CD4-positive, alpha-beta memory T cell (primary cell): ENCODE measurements at places on chromosomes 3 and 15.

- no peak for DNase-seq
Measured at GRCh38 chr3:42983927-42984326, 4.8 kb downstream of the GASK1A start.

- peak; percentile 37 for DNase-seq
Measured at GRCh38 chr3:9901967-9902366, 681 bp upstream of the IL17RE start.

DNA sequence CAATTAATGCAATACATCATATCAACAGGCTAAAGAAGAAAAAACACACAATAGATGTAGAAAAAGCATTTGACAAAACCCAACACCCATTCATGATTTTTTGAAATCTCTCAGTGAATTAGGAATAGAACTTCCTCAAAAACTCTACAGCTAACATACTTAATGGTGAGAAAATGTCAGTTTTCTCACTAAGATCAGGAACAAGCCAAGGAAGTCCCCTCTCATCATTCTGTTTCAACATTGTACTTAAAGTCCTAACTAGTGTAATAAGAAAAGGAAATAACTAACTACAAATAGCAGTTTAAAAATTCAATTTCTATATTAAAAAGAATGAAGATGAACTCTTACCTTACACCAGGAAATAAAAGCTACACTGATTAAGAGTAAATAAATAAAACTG, 77.8 kb downstream of the DCLK3 start:
- DNase-seq: no peak

DNA sequence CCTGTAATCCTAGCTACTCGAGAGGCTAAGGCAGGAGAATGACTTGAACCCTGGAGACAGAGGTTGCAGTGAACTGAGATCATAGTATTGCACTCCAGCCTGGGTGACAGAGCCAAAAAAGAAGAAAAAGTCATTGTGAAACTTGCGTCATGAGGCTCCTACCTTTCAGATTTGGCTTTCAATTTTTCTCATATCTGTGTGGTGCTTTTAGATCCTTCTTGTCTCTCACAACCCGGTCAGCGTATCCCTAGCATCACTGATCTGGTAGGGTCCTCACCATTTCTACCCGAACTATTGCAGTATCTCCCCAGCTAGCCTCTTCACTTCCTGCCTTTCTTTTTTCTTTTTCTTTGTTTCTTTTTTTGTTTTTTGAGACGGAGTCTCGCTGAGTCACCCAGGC, 21.6 kb upstream of the GCNT3 start:
- DNase-seq: no peak

DNA sequence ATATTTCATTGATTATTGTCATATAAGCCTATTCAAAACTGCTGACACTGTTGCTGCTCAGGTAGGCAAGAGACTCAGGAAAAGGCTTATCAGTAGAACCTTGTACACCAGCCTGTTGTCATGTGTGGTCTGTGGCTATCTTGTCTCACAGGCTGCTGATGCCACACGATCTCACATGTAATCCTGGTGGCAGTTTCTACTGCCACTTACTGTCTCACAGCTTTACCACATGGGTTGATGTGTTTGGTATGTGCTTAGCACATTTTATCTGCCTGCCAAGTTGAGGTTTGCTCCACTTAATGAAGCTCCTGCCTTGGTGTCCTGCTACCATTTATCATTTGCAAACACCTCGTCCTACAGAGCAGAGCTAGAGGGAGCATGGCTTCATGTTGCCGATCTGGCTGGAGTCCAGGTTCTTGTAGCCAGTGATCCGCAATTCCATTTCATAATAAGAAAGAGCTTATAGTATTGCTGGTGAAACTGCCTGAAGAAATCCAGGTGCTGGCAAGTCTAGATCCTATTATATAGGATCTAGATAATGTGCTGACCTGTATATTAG, 637.9 kb downstream of the NLGN1 start:
- no peak for DNase-seq

DNA sequence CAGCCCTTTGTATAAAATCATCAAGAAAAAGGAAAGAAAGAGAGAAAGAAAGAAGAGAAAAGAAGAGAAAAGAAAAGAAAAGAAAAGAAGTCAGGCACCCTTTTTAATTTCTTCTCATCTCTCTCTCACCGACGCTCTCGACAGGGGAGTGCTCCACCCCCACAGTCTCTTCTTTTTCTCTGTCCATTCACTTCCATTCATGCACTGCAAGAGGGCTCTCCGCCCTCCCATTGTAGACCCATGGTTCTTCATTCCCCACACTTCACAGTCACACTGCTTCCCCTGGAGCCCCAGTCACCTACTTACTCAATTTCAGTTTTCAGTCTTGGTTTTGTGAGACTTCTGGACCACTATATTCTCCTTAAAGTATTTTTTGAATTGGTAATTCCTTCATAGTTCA, 254.7 kb downstream of the SOX2 start:
- no peak for DNase-seq

DNA sequence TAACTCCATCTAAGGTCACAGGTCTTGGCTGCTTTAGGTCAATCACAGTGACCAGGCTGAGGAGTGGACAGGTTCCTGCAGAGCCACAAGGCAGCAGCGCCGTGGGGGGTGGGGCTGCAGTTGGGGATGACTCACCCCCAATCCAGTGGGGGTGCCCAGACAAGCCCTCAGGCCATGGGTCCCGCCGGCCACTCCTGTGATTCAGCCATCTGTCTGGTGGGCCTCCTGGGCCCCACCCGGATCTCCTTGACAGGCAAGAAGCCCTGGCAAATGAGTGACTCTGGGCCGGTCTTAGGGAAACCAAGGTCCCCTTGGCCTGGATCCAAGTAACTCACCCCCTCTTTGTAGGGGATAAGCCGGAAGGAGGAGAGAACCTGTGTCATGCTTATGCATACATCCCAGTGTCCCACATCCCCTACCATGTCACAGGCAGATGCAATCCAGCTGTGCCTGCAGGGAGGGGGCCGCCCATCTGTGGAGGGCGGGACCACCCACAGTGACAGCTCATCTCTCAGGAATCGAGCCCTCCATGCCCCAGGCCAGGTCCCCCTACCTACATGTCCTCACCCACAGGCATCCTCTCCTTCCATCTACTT, 495 bp upstream of the COL7A1 start:
- no peak for DNase-seq

GRCh38 chr15:78921940-78922339, 22.9 kb downstream of the CTSH start:
- DNase-seq: no peak

- no peak for DNase-seq
Measured at GRCh38 chr3:182668541-182668940, 124.8 kb upstream of the ATP11B start.

DNA sequence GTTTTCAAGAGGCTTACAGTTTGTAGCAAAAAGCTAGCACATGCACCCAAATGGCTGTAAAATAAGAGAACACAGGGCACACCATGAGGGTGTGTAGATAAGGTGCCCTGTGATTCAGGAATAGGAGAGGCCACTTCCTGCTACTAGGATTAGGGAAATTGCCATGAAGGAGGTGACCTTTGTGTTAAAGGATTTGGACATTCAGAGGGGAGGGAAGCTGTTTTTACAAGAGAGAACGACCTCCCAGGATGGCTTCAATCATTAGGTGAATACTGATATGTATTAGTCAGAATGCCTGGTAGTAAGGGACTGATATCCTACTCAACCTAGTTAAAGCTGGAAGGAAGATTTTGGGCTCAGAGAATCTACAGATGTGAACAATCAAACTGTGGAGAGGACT, 35.7 kb upstream of the ABHD17C start:
- no peak for DNase-seq

- peak; percentile 71 for DNase-seq
Measured at GRCh38 chr3:71069797-71070196, 513.7 kb downstream of the FOXP1 start.

DNA sequence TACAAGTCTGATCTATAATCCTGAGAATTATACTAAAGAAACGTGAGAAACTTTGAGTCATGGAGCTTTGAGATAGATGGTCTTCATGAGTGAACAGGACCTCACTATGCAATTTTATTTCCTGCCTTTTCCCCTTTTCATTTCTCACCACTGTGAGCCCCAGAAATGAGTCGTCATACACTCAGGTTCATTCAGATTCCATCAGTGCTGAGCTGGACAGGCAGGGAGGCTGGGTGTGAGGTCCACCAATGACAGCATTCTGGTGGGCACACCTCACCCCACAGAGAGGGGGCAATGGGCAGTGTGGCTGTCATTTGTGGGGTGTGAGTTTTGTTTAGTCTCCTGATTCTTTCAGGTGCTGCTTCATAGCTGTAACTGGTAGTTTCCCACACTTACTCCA, 16.9 kb downstream of the TIGIT start:
- DNase-seq: no peak
